ENCODE measurements at places on chromosomes 16 and 17.

DNA sequence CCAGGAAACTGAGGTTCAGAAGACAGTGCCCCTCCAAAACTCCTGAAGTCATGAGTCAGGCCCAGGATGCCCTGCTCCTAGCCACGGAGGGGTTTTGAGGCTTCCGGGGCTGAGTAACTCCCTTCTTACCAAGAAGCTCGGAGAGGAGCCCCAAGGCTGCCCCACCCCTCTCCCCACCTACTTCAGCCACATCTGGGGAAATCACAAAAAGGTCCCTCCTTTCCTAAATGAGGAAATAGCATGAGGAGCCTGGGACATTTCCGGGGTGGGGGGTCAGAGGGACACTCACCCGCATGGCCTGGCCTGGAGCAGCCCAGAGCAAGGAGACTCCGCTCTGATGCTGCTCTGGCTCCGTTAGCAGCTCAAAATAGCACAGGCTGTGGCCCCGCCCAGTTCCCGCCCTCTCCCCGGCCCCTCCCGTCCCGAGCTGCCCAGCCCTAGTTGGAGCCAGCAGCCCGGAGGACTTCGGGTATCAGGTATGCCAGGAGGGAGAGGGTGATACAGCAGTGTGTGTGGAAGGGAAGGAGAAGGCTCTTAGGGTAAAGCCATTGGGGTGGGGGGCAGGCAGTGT lies 40.1 kb downstream of the MYO18A start:
- peak; percentile 87 for DNase-seq

DNA sequence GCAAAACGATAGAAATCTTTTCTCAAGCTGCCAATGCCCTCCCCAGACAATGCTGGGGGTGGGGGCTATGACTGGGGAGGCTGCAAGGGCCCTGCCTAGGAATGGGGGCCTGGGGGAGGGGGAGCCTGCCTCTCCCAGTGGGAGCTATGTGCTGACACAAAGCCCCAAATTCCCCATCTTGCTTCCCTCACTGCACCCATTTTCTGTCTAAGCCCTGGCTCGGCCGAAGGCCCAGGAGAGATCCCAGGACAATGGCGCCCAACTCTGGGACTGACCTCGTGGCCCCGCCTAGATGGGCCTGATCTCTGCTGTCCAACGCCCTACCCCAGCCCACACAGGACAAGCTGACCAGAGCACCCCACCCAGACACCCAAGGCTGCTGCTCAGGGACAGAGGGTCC lies 11.1 kb upstream of the KCNJ12 start:
- no peak for DNase-seq

- DNase-seq: peak; percentile 18
These were observed 12.7 kb upstream of the FAM20A start for GRCh38 chr17:68613739-68614298.

DNA sequence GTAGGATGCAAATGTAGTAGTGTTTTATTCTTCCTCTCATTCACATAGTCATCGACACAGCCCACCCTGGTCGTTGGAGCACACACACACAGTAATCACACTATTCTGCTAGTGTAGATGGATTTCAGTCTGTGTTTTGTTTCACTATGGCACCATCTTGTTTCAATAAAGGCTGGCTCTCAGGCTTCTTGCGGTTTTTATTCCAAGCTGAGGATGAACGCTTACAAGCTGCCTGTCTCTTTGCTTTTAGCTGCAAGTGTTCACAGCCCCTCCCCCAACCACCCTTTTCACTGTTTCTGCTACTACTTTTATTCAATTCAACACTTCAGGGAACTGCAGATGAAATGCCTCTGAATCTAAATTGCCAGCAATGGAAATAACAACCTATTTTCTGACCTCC lies 140.9 kb upstream of the PMFBP1 start:
- no peak for DNase-seq

DNA sequence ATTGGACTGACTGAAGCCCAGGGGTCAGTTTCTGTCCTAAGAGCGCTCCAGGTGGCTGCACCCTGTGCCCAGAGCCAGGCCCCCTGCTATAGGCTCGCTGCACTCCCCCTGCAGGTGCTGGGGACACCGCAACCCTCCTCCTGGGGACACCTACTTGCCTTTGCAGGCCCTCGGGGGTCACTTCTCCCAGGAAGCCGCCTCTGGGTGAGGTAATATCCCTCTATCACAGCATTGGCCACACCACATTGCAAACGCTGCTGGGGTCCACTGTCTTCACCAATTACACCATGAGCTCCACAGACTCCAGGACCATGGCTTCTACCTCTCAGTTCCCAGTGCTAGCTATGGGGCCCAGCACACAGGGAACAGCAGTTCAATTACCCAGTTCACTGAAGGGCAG lies 14.9 kb downstream of the USP36 start:
- no peak for DNase-seq

DNA sequence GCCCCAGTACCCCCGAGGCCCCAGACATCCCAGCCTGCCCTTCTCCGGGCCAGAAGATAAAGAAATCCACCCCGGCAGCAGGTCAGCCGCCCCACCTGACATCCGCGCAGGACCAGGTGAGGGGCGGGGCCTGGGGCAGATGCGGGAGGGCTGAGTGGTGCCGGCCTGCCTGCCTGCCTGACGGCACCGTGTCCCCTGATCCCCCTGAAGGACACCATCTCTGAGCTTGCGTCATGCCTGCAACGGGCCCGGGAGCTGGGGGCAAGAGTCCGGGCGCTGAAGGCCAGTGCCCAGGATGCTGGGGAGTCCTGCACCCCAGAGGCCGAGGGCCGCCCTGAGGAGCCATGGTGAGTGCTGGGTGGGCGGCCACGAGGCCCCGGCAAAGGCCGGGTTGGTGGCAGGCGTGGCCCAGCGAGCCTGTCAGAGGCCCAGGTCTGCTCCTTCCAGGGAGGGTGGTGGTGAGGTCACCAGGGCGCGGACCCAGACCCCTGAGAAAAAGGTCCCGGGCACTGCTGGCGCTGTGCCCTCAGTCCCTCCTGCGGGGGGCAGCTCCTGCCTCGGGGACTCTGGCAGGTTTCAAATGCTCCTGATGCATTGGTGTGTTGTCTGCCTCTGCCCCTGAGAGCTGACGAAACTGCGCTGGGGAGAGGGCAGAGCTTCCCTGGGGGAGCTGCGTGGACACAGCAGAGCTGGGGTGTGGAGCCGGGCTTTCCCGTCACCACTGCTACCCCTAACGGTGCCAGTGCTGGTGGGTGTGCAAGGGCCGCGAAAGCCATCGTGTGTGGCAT lies 1.2 kb downstream of the CDT1 start:
- peak; percentile 60 for DNase-seq

- peak; percentile 68 for DNase-seq
These were observed 73.5 kb downstream of the CYTH1 start for GRCh38 chr17:78708510-78708973.

GRCh38 chr16:71570144-71570543 lies 6.7 kb downstream of the TAT start:
- DNase-seq: no peak

GRCh38 chr16:15521758-15522509 lies 87.5 kb downstream of the BMERB1 start:
- DNase-seq: no peak

GRCh38 chr16:79282806-79283205 lies 317.7 kb downstream of the MAF start:
- no peak for DNase-seq
